GM12891 (cell line): ENCODE measurements at places on chromosomes 7 and 10.

GRCh38 chr10:131300508-131300907 is 11.0 kb downstream of the TCERG1L start:
- DNase-seq, result no peak

DNA sequence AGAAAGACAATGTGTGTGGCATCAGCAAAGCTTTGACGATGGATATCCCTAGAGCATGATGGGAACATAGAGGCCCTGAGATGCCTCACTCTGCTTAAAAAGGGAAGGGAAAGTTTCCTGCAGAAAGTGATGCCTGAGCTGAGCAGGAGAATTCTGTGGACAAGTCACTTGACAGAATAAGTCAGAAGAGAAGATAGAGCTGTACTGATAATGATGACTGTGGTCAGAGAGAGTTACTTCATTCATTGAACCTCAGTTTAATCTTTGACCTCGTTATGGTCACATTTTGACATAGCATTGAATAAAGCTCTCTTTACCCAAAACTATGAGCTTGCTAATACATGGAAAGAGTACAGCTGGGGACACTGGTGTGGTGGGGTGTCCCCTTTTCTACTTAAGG is 7.6 kb downstream of the CUBN start:
- no peak for DNase-seq

DNA sequence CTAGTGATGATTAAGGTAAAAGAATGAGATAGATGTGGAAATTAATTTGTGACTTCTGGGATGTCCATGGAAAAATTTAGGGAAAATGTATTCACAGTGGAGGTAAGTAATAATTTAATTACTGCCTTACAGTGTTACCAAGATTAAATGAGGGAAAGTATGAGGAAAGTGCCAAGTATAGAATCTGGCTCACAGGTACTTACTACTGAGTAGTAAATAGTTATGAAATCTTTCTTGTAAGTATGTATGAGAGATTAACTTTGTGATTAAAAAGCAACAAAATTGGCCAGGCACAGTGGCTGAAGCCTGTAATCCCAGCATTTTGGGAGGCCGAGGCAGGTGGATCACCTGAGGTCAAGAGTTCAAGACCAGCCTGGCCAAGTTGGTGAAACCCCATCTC is 42.1 kb downstream of the RSBN1L start:
- no peak for DNase-seq

DNA sequence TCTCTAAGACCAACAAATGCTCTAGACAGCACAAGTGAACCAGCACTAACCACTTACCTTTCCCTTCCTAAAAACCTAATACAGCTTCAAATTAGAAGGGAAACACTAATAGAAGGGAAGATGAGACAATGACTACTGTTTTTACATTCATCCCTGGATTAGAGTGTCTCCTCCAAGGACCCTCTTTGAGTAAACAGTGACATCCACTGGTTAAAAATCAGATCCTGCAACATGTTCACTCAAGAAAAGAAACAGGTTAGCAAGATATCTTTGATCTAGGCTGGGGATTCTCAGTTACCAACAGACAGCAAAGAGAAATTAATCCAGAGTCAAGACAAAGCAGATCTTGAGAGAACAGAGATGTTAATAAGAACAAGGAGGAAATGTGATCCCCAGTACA is 177.7 kb upstream of the GHITM start:
- DNase-seq, result no peak

- no peak for DNase-seq
Measured at GRCh38 chr7:7882888-7883287, 85.7 kb upstream of the GLCCI1 start.

DNA sequence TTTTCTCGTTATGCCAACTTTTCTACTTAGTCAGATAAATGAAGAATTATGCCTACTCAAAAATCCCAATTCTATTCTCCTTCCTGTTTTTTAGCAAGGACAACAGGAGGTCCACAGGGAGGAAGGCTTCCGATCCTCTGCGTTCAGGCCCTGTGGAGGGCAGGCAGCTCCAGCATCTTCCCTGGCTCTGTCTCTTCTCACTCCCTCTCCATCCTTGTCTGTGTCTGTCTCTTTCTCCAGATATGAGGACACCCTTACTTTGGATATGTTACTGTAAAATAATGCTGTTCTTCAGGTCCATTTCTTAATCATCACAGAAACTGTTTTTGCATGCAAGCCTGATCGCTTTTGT is 166.6 kb downstream of the ELMO1 start:
- DNase-seq, result no peak

DNA sequence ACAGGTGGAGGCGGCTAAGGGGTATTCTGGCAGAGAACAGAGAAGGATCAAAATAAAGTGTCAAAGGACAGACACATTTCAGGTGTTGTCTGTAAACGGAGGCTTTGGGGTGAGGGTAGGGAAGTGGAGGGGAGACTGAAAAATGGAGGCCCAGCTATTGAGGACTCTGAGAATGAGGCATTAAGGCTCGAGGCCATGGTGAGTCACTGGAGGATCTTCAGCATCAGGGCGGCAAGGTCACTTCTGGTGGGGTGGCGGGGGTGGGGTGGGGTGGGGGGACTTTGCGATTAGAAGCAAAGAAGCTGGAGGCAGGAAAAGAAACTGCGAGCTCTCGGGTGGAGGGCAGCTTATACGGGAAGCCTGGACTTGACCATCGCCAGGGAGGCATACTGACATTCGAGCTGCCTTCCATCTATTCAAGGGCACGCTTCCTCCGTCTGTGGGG is 58.4 kb upstream of the PCGF5 start:
- DNase-seq, result no peak

GRCh38 chr7:28239823-28240204 is 59.2 kb upstream of the JAZF1 start:
- DNase-seq, result no peak

DNA sequence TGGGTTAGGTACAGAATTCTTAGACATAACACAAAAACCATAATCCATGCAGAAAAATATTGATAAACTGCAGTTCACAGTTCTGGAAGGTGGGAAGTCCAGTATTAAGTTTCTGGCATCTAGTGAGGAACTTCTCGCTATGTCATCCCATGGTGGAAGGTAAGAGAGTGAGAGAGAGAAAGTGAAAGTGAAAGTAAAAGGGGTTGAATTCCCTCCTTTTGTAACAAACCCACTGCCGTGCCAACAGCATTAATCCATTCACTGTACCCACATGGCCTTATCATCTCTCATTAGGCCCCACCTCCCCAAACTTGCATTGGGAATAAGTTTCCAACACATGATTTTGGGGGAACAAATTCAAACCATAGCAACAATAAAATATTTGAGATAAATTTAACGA is 17.1 kb downstream of the ZNF485 start:
- DNase-seq, result no peak

DNA sequence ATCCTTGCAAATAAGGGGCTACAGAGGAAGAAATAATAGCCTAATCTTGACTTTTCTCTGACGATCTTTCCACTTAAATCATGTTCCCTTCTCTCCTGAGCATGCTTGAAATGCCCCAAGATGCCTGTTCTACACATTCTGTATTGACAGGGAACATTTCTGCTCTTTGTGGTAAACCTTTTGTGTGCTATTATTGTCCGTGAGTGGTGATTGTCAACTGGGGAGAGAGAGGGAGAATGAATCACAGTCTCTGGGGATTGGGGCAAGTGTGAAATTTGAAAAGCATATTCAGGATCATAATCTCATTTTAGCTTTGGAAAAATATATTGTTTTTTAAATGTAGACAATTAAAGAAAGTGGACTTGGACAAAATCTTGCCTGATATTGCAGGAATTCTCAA is 20.6 kb downstream of the UBTD1 start:
- no peak for DNase-seq

DNA sequence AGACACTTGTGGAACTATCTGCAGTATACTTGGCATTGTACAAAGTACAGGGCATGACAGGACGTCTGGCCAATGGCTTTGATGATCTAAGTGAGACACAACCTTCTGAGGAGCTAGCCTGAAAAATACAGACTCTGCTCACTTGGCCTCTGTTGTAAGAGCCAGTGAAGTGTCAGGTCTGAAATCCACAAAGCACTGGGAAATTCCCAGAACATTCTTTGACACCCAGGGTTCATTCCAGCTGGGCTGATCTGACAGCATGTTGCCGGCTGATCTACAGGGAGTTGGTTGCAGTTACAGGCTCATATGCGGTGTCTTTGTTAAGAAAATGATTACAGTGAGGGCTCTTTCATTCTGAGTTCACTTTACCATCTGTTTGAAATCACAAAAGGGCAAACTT is 354.6 kb downstream of the PHF14 start:
- DNase-seq, result no peak

- peak; percentile 74 for DNase-seq
Measured at GRCh38 chr7:128869138-128869943, 6.7 kb downstream of the ATP6V1F start.

DNA sequence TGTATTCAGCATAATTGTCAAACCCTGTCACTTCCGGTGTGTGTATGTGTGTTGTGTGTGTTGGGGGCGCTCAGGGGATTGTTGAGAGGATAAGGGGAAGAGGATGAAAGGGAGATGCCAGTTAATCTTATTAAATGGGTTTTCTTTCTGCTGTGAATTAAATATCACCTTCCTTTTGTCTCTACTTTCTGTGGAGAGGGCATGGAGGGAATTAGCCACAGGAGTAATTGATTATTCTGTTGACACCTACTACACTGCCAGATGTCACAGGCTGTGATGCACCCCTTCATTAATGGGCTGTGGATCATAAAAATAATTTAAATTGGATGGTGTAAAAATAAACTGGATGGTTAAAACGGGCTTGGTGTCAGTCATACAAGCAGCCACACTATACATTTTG is 311.9 kb downstream of the MDFIC start:
- DNase-seq, result no peak

GRCh38 chr10:16440396-16441133 is 3.8 kb downstream of the PTER start:
- DNase-seq, result no peak

DNA sequence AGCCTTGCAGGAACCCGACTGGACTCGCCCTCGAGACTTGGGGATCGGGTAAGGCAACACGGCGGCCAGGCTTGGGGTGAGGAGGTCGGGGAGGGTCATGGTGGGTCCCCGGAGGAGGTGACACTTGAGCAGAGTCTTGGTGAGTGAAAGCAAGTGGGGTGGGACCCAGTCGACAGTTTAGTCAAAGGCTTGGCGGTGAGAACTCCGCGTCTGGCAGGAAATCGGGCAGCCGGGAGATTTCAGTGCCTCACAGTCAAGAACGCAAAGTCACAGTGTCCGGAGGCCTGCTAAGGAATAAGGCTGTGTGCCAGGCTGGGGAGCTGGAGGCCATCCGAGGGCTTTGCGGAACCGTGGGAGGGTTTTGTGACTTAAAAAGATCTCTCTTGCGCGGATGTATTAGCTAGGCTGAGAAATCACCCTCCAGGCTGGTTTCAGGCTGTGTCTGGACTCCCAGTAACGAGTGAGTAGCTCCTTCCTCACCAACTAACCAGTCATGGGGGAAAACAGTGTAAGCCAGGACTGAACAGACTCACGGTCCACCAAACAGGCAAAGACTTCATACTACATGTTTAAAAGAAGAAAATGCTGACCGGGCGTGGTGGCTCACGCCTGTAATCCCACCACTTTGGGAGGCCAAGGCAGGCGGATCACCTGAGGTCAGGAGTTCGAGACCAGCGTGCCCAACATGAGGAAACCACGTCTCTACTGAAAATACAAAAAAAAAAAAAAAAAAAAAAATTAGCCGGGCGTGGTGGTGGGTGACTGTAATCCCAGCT is 613 bp downstream of the AP5Z1 start:
- no peak for DNase-seq

- DNase-seq, result no peak
Measured at GRCh38 chr7:151697942-151698341, 178.2 kb upstream of the RHEB start.
